ENCODE measurements at places on chromosomes 3 and 15.

GRCh38 chr15:62492900-62493299, 327.8 kb upstream of the C2CD4B start:
- DNase-seq = no peak

- no peak for DNase-seq
Measured at GRCh38 chr15:100166313-100166712, 175.5 kb downstream of the ADAMTS17 start.

GRCh38 chr15:35991386-35991785, 445.4 kb upstream of the DPH6 start:
- no peak for DNase-seq

GRCh38 chr3:196428041-196428440, 4.2 kb downstream of the UBXN7 start:
- no peak for DNase-seq

DNA sequence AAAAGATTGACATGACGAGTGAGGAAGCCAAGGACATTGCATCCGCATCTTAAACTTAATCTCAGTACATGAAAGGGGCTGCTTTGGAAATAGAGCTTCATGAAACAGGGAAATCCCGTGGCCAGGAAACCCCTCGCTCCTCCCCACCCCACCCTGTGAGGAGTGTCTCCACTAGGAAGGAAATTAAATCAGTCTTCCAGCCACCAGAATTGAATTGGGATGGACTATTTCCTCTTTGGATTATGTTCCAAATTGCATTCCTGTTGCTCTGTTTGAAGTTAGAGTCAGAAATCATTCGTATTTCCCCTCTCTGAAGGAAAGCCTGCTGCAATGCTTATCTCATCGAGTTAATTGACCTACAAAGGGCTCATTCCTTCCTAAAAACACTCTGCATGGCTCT, 35.8 kb downstream of the CLDN11 start:
- no peak for DNase-seq

DNA sequence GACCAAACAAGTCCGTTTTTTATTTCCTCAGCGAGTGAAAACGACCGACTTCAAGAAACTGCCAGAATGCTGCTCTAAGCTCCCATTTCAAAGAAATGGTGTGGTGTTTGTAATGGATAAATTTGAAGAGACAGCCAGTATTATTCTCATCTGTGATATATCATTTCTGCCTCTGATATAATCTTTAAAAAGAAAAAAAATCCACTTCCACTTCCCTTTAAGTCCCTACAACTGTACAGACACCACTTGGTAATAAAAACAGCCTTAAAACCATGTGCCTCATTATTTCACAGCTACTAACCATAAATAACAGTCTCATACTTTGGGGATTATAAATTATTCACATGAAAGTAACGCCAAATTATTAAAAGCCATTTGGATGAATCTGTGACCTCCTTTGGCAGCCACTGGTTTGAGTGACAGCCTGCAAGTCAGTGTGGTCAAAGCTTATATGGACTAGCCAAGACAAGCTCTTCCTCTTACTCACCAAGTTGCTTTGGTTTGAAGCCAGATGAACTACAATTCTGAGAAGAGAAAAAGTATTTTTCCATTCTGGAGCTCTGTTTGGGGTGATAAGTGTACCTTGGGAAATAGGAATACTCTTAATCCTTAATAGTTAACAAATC, 168.0 kb downstream of the SHOX2 start:
- DNase-seq = no peak

DNA sequence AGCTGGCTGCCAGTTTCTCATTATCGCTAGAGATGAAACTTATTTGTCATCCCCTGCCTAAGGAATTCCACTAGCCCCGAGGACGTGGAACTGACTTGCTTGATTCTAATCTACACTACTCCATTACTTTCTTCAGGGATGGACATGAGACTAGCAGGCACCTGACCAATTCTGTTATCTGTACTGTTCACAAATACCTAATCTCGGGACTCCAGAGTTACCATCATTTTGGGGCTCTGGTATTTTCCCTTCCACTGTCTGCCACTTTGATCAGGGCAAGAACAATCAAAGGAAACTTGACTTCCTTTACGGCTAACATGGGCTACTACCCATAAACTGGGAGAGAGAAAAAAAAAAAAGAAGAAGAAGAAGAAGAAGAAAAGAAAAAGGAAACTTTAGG, 27.8 kb downstream of the BMF start:
- no peak for DNase-seq

GRCh38 chr3:55166576-55167555, 239.0 kb upstream of the LRTM1 start:
- no peak for DNase-seq

- DNase-seq = no peak
Measured at GRCh38 chr3:167305340-167305890, 74.7 kb downstream of the ZBBX start.

DNA sequence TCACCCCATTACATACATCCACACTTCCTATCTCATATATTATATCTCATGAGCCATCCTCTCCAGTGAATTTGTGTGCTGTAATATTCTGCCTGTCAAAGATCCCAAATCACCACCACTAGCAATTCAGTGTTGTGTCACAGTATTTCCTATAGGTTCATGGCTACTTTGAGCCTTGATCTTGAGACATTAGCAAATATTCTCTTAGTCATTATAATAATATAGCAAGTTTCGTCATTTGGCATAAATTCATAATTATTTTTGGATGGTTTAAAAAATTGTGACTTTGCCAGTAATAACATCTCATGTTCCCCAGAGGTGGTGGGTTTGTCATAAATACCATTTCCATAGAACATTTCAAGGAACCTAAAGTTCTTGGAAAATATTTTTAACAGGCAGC, 47.7 kb downstream of the CMSS1 start:
- no peak for DNase-seq

- DNase-seq = no peak
Measured at GRCh38 chr3:183189641-183190040, 27.1 kb upstream of the LAMP3 start.

DNA sequence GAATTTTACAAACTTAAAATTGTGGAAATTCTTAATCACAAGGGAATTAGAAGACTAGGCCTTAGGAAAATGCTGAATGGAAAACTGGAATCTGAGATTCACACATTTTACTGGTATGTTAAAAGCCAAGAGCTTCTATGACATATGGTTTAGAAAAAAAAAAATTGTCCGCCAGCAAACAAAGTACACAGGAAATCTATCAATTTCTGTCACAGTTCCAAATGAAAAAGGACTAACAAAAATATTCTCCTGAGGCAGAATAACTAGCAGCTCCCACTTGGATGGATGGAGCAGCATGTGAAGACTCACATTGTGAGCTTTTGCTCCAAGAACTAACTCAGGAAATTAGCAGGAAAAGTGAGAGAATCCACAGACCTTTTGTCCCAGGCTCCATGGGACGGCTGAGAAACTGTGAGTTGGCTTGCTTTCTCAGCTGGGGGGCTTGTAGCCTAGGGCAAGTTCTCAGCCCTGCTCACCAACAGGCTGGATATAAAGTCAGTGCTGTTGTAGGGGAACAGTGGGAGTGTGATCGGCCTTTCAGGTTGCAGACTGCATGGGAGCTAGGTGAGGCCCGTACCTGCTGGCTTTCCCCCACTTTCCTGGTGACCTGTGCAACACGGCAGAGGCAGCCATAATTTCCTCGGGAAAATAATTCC, 731.1 kb upstream of the SGO1 start:
- no peak for DNase-seq

DNA sequence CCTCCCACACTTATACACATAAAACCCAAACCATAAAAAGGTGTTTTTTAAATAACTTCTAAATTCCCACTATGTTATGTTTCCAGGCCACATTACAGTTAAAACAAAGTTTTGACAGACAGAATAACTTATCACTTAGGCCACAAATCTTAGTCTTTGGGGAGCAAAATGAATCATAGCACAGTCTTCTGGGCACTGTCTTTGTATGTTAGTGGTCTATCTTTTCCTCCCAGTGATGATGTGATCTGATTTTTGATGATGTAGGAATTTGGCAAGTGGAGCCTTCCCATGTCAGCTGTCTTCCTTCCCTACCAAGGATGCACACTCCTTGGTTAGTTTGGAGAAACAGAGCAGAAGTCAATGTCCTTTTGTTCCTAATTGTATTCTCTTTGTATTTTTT, 67.3 kb downstream of the THSD4 start:
- no peak for DNase-seq

GRCh38 chr3:111047042-111047441, 24.6 kb upstream of the NECTIN3 start:
- DNase-seq = no peak

GRCh38 chr3:74067296-74067695, 442.6 kb upstream of the PDZRN3 start:
- no peak for DNase-seq

- no peak for DNase-seq
Measured at GRCh38 chr15:47570881-47571640, 146.2 kb upstream of the SEMA6D start.

DNA sequence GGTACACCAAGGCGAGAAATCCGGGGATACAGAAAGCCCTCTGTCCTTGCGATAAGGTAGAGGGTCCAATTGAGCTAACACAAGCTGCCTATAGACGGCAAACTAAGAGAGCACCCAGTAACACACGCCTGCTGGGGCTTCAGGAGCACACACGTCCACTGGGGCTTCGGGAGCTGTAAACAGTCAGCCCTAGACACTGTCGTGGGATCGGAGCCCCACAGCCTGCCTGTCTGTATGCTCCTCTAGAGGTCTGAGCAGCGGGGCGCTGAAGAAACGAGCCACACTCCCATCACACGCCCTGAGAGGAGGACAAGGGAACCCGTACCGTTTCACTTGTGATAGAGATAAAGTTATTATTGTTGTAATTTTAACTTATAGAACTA, 486 bp downstream of the SAMMSON start:
- DNase-seq = no peak

- no peak for DNase-seq
Measured at GRCh38 chr3:112143689-112144088, 10.6 kb upstream of the GCSAM start.

GRCh38 chr3:125121246-125122010, 65.6 kb upstream of the HEG1 start:
- DNase-seq = peak; percentile 67

DNA sequence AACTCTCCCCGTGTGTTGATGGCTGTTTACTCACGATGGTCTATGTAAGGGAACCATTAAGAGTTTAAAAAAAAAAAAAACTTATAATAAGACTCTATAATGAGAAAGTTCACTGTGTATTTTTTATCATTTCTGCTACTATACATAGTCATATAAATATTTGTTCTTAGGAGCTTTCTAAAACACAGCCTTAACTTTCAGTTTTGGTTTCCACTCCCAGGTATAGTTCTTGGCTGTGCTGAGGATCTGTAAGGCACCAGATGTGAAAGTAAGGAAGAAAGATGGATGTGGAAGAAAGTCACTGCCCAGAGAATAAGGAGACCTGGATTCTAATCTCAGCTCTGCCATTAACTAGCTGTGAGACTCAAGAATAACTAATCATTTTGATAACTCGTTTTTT, 101.9 kb upstream of the THBS1 start:
- no peak for DNase-seq

DNA sequence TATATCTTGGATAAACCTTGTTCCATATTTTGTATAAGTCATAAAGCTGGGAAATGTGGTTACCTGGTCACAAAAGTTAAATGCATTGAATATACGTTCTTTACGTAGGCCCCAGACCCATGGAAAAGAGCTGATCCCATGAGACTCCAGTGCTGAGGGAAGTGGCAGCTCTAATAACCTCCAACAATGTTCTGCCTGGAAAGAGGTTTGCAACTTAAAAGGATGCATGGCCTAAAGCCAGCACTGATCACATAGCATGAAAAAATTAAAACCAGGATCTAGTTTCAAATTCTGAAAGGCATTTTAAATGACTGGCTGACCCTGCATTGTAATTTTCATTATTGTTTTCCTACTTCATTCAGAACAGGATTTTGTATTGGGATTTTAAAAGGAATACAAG, 27.9 kb upstream of the STRIT1 start:
- DNase-seq = no peak

GRCh38 chr3:30764891-30765290, 129.6 kb downstream of the GADL1 start:
- no peak for DNase-seq

GRCh38 chr3:178369811-178370210, 166.4 kb upstream of the KCNMB2 start:
- DNase-seq = no peak

DNA sequence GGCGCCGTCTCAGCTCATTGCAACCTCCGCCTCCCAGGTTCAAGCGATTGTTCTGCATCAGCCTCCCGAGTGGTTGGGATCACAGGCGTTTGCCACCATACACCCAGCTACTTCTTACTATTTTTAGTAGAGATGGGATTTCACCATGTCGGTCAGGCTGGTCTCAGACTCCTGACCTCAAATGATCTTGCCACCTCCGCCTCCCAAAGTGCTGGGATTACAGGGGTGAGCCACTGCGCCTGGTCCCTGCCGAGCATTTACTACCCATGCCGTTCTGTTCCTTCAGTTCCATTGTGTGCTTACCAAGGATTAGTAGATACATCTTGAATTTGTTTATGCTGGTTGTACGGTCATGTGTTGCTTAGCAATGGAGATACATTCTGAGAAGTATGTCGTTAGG, 10.3 kb downstream of the CHD2 start:
- DNase-seq = no peak

DNA sequence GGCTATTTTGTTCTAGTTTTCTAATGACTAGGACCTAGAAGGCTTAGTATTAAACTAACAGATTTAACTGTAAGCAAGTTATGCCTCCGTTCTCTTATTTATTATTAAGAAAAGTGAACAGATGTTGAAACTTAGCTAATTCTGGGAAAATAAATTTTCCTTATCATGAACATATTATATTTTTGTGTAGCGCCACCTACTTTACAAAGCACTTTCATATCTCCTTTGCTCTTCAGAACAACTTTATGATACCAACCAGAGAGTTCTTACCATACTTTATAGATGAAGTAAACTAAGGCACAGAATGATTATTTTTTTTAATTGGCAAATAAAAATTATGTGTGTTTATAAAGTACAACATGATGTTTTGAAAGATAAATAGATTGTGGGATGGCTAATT, 59.4 kb downstream of the NME9 start:
- no peak for DNase-seq

- DNase-seq = no peak
Measured at GRCh38 chr15:99921101-99921500, 187.9 kb upstream of the LYSMD4 start.

DNA sequence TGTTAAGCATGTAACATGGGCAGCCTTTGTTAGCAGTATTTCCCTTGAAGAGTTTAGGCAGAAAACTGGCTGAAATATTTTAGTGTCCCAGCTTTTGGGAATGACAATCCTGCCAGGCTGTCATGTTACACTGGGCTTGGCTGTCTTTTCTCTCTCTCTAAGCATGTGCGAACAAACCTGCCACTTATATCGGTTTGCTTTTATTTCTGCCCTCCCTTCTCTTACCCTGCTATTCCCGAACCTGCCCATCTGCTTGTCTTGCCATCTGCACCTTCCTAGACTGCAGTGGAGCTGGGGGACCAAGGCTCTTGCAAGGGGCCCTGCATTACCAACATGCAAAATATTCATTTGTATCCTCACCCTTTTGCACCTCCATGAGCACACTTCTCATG, 339.6 kb downstream of the EPHB1 start:
- no peak for DNase-seq

- no peak for DNase-seq
Measured at GRCh38 chr15:66833371-66833770, 131.3 kb downstream of the SMAD6 start.

Measured in GM10248 (cell line).